Stromal cell of bone marrow (primary cell): ENCODE measurements at places on chromosomes 11 and 22.

DNA sequence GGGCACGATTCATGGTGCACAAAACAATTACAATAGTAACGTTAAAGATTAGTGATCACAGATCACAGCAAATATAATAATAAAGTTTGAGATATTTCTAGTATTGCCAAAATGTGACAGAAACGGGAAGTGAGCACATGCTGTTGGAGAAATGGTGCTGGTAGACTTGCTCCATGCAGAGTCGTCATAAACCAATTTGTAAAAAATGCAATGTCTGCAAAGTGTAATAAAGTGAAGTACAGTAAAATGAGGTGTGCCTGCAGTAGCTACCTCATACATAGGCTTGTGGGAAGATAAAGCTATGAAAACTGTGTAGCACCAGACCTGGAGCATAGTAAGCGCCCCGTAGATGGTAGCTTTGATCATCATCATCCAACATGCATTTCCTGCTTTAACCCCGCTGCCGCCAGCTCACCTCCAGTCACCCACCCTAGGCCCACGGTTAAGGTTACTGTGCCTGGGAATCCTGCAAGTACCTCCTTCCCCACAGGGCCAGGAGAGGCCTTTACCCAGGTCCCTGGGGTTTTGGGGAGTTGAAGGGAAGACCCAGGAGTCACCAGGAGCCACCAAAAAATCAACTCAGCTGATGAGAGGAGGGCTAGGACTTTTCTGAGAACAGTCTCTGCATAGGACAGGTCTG is 59.2 kb downstream of the MYO7A start:
- DNase-seq, result no peak

DNA sequence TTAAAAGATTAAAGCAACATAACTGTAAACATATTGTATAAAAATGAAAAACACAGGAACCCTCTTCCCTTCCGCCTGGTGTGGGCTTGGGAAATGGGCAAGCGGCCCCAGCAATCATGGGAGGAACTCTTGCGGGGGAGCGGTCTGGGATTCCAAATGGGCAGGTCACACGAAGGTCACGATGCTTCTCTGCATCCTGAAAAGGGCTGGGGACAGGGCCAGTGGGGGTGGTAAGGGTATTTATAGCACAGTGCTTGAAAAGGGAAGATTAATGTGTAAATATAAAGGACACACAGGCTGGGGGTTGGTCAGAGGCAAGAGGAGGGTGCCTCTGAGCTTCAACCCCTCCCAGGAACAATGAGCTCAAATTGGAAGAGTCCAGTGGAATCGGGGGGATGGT is 46.9 kb upstream of the OR4B1 start:
- DNase-seq, result no peak

- no peak for DNase-seq
Measured at GRCh38 chr11:6607190-6607795, 3.7 kb downstream of the ILK start.

DNA sequence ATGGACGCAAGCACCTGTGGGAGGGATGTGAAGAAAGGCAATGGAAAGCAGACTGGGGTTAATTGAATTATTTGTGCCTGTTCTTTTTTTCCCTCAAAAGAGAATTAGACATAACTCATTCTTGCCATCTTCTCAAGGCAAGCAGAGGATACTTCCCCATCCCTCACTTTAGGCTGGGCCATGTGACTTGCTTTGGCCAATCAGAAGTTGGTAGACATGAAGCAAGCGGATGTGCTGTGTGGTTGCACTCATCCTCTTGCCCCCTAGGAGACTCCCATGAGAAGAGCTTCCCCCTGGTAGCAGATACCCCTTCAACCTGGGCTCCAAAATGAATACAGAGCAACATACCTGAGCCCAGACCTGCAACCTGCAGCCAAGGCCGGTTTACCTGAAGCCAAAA is 124.4 kb upstream of the ZC3H12C start:
- no peak for DNase-seq

GRCh38 chr11:131033151-131033651 is 116.9 kb upstream of the SNX19 start:
- peak; percentile 19 for DNase-seq

- DNase-seq, result no peak
Measured at GRCh38 chr11:60367009-60367408, 11.3 kb upstream of the MS4A7 start.

DNA sequence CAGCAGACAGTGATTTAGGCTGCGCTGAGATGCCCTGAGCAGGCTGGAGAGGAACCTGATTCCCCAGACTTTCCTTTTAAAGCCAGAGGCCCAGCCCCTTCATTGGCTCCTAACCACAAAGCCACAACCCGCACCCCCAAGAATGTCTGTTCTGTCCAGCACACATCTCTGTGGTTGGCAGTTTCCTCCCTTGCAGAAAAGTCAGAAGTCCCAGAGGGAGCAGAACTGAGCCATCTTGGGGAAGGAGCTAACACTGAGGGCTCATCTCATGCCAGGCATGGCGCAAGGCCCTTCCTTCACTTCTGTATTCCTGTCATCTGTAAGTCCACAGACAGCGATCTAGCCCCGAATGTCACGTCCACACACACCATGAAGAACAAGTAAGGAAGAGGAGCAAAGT is 97.1 kb upstream of the SYT13 start:
- peak; percentile 45 for DNase-seq

DNA sequence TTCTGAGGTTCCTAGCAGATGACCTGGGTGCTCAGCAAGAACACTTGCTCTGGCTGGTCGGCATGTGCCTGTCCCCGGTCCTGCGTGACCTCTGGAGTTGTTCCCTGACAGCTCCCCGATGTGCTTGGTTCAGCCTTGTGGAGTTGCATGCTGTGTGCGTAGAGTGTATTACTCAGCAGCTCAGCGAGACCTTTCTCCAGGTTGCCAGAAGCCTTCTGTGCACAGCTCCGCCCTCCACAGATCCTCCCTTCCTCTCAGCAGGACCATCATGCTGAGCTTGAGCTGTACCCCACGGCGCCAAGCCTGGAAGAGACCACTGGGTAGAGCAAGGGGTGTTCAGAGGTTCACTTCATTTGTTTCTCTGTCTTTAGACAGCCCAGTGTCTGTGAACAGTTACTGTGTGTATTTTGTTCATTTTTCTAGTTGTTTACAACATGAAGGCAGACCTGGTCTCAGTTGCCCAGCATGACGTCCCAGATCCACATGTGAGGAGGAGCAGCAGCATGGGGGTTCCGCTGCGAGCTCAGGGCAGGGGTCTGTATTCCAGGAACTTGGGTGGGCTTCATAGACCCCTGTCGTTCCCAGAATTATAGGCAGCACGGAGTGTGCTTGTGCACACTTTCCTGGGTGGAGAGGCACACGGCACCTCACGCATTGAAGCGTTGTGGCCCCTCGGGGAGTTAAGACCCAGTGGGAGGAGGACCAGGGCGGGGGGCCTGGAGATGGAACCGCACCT is 148.6 kb downstream of the IGLL1 start:
- no peak for DNase-seq

DNA sequence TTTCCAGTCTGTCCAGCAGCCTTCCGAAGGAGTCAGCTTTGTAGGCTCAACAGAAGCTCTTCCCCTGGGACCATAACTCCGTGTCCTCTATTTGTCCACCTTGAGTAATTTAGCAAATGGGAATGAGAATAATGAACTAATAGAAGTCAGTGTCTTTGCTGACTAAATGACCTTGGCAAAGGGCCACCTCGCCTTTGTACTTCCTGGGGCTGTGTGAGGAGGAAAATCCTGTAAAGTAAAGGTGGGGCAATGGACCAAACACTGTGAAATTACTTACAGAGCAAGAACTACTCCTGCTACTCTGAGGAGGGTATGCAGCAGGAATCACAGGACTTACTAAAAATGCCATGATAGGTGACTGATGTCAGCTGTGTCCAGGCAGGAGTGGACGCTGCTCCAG is 36.2 kb upstream of the CSNK2A3 start:
- no peak for DNase-seq

- no peak for DNase-seq
Measured at GRCh38 chr11:131546218-131546895, 175.9 kb downstream of the NTM start.
